ENCODE measurements at places on chromosomes 12 and 14.

- no peaks in the 10 kb centered on the region for H3K27me3 ChIP-seq
- peaks cover 76% of the 10 kb centered on the region for H3K4me1 ChIP-seq
- no peaks in the 10 kb centered on the region for H3K36me3 ChIP-seq
- peak; percentile 49 for DNase-seq
These were observed 167.8 kb upstream of the HIF1A start for GRCh38 chr14:61527325-61528100.

DNA sequence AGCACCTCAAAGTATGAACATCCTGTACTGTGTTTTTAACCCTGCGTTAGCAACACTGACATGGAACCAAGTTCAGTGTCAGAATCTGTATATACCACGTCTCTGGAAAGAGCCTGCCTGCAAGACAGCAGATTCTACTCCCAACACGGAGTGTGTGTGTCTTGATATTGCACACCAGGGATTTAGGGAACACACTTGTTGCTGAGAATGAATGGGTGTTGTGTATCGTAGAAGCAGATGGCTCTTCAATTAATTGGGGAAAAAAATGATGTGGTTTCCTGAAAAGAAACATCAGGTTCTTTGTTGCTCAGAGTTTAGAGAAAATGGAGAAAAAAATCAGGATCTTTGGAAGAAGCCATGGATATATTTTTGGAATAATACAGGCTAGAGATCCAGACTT, 170.8 kb downstream of the EGLN3 start:
- no peaks in the 10 kb centered on the region for H3K27me3 ChIP-seq
- no peak overlapping the region for H3K27ac ChIP-seq
- no peaks in the 10 kb centered on the region for H3K4me1 ChIP-seq
- no peak overlapping the region for H3K4me3 ChIP-seq
- H3K36me3 ChIP-seq, result no peaks in the 10 kb centered on the region
- no peak for DNase-seq

DNA sequence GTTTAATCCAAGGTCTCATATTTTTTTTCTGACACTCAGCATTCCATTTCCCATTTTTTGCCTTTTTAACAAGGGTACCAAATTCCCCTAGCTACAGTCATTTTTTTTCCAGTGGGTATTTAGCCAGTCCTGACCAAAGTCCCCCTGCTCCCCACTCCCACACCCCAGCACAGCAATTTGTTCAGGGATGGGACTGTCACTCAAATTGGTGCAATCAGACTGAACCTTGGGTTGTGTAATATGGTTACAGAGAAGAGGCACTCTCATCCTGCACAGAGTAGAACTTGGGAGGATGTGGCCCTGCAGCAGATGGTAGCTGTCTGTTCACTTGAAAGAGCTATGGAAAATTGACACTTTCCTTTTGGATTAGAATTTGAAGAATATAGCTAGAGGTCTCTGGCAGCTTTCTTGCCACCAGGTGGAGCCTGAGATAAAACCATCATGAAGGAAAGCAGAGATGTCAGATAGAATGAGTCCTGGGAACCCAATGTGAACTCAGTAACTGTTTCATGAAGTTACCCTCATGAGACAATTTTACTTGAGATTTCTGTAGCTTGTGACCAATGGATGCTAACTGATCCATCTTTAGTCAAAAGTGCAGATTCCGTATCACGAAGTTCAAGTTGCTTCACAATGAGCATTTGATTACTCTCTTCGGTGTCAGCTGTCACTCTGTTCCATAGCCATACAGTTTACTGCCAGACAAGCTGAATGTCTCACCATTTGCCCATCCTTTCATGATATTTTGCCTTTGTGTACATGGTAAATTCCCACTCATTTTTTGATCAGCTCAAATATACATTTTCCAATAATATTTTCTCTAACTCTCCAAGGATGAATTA, 394.0 kb upstream of the SYT1 start:
- H3K4me1 ChIP-seq, result no peaks in the 10 kb centered on the region
- H3K36me3 ChIP-seq, result no peaks in the 10 kb centered on the region
- no peaks in the 10 kb centered on the region for H3K27me3 ChIP-seq
- no peak overlapping the region for H3K4me3 ChIP-seq
- H3K27ac ChIP-seq, result no peak overlapping the region
- no peak for DNase-seq

- H3K27ac ChIP-seq, result peak overlapping the region; percentile 32
- H3K27me3 ChIP-seq, result no peaks in the 10 kb centered on the region
- H3K4me1 ChIP-seq, result peaks cover 6% of the 10 kb centered on the region
- DNase-seq, result no peak
These were observed 77.1 kb downstream of the TTLL5 start for GRCh38 chr14:75738192-75738591.

- DNase-seq, result no peak
- no peaks in the 10 kb centered on the region for H3K4me1 ChIP-seq
- H3K27ac ChIP-seq, result no peak overlapping the region
- no peaks in the 10 kb centered on the region for H3K36me3 ChIP-seq
- H3K27me3 ChIP-seq, result peaks cover 4% of the 10 kb centered on the region
These were observed 6.7 kb downstream of the A2ML1 start for GRCh38 chr12:8829125-8829518.

Data from pancreas (tissue), 10 donors.